Hippocampal formation (tissue), 2 donors: ENCODE measurements at places on chromosomes 12 and 14.

GRCh38 chr14:71397371-71397770 lies 490.1 kb downstream of the PCNX1 start:
- no peak for DNase-seq

GRCh38 chr12:105030820-105031807 lies 45.0 kb downstream of the NOPCHAP1 start:
- DNase-seq: no peak

GRCh38 chr12:108379823-108380222 lies 40.7 kb upstream of the CMKLR1 start:
- no peak for DNase-seq

- DNase-seq: no peak
These were observed 47.9 kb downstream of the PPP1R12A start for GRCh38 chr12:79886917-79887519.

- no peak for DNase-seq
These were observed 31.7 kb upstream of the NINJ2 start for GRCh38 chr12:694734-695503.

DNA sequence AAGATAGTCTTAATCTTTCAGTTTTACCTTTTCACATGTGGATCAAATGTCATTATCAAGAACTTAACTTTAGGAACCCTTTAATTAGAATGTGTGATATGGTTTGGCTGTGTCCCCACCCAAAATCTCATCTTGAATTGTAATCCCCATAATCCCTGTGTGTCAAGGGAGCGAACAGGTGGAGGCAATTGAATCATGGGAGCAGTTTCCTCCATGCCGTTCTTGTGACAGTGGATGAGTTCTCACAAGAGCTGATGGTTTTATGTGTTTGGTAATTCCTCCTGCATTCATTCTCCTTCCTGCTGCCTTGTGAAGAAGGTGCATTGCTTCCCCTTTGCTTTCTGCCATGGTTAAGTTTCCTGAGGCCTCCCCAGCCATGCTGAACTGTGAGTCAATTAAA lies 160.6 kb downstream of the MON2 start:
- DNase-seq: no peak
